ENCODE measurements at places on chromosomes 1 and 21.

- no peak for DNase-seq
Measured at GRCh38 chr1:16618719-16619118, 5.4 kb upstream of the NBPF1 start.

GRCh38 chr1:1434824-1435105, 725 bp upstream of the VWA1 start:
- no peak for DNase-seq

DNA sequence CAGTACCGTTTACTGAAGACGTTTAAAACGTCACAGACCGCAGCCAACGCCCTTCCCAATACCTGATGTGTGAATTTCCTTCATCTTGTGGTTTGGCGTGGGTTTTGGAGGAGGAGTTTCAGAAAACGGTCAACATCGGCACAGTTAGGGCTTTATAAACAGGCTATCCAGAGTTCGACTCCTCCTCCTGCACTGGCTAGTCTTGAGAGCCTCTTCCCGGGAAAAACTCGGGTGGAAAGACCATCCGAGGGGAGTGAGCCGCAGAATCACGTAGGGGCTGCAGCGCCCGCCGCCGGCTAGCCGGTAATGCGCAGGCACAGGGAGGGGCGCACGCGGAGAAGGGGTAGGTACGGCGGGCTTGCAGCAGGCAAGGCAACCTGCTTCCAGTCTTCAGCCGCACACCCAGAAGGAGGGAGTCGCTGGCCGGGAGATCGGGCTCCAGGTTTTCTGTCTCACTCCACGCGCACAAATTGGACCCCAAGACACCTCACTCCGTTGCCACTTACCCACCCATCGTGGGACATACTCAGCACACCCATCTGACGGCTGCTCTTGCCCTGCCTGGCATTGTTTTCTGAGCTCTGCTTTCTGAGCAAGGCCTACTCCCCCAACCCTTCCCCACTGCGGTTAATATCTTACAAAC, 25.4 kb downstream of the SLC19A2 start:
- DNase-seq = no peak

GRCh38 chr1:112735752-112736151, 20.6 kb upstream of the PPM1J start:
- DNase-seq = no peak

GRCh38 chr1:169928438-169929209, 34.9 kb upstream of the SCYL3 start:
- no peak for DNase-seq

DNA sequence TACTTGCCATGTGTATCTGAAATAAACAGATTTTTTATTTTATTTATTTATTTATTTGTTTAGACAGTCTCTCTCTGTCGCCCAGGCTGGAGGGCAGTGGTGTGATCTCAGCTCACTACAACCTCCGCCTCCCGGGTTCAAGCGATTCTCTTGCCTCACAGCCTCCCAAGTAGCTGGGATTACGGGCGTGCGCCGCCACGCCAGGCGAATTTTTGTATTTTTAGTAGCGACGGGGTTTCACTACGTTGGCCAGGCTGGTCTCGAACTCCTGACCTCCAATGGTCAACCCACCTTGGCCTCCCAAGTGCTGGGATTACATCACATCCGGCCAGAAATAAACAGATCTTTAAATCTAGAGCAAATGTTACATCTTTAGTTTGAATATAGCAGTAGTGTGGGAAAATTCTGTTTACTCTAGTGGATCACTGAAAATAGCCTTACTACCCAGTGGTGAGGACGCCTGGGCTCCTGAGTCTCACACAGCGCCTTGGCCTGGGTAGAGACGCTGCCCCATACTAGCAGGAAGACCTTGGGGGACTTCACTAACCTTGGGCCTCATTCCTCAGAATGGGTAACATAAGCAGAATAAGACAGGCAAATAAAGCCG, 709 bp downstream of the GART start:
- DNase-seq = no peak

DNA sequence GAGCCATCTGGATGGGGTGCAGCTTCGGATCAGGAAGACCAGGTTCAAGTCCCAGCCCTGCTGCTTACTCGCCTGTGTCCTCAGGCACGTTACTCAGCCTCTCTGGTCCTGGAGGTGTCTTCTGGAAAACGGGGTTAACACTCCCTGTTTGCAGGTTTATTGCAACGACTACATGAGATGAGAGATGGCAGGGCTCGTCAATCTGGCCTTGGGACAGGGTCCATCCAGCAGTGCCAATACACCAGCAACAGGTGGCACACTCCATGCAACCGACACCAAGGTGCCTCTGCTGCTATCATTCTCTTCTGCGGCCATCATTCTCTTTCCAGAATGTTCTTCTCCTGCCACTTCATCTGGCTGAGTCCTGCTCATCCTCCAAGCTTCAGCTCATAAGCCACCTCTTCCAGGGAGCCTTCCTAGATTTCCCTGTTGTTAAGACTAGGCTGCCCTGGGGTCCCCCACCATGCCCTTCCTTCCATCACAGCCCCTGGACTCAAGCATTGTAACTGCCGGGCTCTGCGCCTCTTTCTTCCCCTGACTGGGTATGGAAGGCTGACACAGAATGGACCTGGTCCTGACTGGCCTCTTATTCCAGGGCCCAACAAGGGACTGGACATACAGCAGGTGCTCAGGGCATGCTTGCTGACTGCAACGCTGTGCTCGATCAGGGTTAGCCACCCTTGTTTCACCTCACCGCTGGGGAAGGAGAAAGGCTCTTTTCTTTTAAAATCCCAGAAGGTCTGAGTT, 87.4 kb downstream of the DMRTB1 start:
- DNase-seq = no peak

- DNase-seq = no peak
Measured at GRCh38 chr1:94887106-94887505, 39.8 kb downstream of the CNN3 start.

- DNase-seq = no peak
Measured at GRCh38 chr1:46488343-46489168, 1.1 kb upstream of the DMBX1 start.

DNA sequence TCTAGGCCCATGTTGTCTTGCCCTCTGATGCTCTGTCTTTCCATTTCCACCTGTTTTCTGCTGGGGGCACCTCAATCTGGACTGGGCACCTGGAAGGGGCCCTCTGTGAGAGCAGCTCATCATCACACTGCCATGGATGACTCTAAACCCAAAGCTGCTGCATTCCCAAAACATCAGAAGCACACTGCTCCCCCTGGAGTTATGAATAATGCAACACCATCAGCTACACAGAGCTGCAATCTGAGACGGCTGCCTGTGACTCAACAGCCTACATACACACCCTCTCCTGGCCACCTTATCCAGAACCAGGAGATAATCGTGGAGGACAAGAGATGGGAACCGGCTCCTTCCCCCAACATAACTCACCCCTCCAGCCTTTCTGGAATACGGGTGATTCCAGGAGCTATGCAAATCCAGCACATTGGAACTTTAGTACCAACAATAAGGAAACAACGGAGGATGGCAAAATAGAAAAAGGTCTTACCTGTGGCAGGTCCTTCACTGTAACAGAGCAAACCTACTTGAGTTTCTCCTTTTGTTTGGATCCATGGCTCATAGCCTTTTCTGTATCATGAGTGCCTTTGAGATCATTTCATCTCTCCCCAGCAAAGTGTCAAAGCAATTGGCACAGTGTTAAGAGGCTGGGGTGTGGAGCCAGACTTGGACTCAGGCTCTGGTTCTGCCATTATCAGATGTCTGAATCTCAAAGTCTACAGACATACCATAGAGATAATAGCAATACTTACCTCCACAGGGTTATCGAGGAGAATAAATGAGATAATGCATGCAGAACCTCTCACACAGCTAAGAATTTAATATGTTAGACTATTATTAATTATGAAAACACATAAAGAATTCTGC, 29.3 kb downstream of the AK2 start:
- DNase-seq = no peak

DNA sequence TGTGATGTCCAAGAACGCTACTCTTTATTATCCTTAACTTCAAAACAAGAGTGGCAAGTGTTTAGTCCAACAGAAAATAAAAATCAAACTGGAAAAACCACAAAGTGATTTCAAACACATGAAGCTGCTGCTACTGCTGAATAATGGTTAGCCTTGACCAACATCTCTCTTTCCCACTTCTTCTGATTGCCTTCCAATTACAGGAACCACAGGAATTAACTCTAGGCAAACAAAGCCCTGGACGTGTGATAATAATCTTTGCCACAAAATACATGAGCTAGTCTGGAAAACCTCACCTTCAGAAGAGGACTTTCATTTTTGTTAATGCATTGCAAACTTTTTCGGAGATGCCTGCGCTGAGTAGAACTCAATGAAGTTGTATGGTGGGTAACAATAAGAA, 48.6 kb upstream of the COL11A1 start:
- no peak for DNase-seq

DNA sequence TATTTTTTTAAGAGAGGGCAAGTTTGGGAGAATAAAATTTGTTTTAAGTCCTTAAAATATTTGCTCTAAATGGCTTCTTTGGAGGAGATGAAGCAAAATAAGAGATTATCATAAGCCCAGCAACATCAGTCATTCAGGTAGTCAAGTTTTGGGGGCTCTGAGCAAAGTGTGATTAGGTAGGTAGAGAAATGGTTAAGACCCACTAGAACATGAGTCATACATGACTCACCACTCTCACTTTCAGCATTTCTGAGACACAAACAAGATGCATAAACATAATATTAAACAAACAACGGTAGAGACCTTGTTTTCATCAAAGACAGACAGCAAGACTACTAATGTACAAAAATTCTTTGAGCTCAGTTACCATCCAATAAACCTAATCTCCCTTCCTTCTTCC, 272.2 kb downstream of the LMO4 start:
- DNase-seq = no peak

DNA sequence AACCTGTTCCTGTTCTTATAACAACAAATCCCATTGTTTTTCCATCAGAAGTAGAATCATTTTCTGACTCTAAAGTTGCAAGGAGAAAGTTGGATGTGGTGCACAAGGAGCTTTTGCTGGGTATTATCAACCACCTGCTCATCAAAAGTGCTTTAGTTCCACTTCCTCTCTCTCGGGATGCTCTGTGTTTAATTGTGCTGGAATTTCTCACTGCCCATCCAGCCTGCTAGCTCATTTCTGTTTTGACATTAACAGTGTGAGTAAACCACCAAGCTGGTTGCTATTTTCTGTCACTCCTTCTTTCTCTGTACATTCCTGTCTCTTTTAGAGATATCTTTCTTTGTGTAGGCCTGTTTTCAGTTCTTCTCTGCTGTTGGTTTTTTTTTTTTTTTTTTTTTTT, 6.0 kb downstream of the KDM4A start:
- no peak for DNase-seq

DNA sequence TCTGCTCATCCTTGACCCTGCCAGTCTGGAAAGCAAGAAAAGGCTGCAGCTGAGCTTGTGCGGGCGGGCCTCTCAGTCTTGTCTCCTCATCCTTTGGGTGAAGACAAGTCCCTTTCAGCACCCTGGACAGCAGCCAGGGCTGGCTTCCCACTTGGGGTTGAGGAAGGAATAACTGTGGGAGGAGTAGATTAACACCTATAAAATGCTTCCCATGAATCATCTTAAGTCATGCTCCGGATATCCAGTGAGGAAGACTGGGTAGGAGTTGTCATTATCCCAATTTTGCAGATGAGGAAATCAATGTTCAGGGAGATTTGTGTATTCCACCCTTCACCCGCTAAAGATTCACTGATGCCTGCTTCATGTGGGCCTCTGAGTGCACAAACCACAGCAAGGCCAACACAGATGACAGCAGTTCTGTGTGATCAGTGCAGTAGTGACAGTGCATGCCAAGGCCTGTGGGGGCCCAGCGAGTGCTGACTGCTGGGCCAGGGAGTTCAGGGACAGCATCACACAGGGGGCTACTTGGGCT, 20.1 kb upstream of the COL16A1 start:
- DNase-seq = no peak

GRCh38 chr1:40256401-40257084, 1.5 kb upstream of the ZMPSTE24 start:
- DNase-seq = no peak

GRCh38 chr21:14943616-14944015, 121.2 kb downstream of the NRIP1 start:
- no peak for DNase-seq

Data from NCI-H510A (cell line).